ENCODE measurements at places on chromosomes 2 and 18. TPM values are rescaled to one million over a fixed set of nuclear protein-coding genes. Genes with fewer than 3 reads are reported as not detected.

DNA sequence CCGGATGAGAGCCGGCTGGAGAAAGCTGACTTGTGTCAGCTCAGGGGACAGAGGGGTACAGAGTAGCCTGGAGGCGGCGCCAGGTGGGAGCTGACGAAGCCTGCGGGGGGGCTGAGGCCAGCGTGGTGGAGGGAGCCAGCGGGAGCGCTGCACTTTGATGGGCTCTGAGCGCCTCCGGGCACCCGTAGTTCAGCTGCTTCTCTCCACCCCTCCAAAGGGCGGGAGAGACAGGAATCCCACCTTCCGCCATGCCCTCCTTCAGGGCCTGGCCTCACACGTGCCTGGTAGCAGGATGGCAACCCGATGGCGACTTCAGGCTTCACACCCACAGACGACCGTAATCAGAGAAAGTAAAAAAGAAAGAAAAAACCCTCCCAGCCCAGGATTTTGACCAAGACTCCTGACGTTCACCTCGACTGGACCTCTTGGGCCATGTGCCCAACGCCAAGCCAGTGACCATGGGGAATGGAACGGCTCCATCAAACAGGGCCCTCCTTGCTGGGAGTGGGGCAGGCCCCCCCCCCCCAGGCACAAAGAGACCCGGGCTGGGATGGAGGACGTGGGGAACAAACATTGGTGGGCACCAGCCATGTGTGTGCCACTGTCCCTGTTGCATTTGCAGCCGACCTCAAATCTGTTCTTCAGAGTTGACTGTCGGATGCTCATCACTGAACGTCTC is 60.7 kb upstream of the ASAP2 start:
- no peak for DNase-seq

DNA sequence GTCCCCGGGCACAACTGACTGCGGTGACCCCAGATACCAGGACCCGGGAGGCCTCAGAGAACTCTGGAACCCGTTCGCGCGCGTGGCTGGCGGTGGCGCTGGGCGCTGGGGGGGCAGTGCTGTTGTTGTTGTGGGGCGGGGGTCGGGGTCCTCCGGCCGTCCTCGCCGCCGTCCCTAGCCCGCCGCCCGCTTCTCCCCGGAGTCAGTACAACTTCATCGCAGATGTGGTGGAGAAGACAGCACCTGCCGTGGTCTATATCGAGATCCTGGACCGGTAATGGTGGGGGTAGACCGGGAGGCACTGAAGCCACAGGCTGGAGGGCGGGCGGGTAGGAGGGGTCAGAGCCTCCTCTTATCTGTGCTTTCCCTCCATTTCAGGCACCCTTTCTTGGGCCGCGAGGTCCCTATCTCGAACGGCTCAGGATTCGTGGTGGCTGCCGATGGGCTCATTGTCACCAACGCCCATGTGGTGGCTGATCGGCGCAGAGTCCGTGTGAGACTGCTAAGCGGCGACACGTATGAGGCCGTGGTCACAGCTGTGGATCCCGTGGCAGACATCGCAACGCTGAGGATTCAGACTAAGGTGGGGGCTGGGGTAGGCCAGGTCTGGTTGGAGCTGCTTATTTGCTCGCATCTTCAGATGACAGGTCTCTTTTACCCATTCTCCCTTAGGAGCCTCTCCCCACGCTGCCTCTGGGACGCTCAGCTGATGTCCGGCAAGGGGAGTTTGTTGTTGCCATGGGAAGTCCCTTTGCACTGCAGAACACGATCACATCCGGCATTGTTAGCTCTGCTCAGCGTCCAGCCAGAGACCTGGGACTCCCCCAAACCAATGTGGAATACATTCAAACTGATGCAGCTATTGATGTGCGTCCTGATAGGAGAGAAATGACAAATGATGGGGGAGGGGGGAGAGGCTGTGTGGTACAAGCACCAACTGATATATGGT is 780 bp downstream of the HTRA2 start:
- peak; percentile 68 for DNase-seq

DNA sequence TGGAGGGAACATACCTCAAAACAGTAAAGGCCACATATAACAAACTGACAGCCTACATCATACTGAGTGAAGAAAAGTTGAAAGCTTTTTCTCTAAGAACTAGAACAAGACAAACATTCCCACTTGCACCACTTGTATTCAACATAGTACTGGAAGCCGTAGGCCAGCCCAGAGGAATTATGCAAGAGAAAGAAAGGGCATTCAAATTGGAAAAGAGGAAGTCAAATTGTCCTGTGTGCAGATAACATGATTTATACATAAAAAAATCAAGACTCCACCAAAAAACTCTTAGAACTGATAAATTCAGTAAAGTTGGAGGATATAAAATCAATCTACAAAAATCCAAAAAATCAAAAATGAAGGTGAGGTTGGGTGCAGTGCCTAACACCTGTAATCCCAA is 8.0 kb upstream of the KDM3A start:
- DNase-seq, result no peak

The ASB18 gene
- total RNA-seq, result not detected

DNA sequence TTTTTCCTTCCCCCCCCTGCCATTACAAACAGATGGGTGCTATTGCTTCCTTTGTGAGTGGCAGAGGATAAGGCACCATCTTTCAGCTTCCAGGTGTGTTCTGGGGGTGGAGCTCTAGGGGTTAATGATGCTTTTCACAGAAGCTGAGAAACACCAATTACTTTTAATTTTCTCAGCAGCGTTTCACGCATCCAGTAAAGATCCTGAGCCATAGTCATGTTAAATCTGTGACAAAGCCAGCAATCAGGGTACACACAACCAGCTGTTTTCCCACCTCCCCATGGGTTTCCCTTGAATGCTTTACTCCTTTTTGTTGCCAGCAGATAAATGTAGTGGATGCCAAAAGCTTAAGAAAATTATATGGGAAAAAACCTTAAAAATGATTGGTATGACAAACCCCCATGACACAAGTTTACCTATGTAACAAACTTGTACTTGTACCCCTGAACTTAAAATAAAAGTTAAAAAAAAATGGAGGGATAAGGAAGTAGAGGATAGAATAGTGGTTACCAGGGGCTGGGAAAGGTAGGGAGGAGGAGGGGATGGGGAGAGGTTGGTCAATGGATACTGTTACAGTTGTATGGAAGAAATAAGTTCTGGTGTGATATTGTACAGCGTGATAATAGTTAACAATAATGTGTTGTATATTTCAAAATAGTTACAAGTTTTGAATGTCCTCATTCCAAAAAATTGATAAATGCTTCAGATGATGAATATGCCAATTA is 70.0 kb downstream of the ACOXL start:
- DNase-seq, result no peak

DNA sequence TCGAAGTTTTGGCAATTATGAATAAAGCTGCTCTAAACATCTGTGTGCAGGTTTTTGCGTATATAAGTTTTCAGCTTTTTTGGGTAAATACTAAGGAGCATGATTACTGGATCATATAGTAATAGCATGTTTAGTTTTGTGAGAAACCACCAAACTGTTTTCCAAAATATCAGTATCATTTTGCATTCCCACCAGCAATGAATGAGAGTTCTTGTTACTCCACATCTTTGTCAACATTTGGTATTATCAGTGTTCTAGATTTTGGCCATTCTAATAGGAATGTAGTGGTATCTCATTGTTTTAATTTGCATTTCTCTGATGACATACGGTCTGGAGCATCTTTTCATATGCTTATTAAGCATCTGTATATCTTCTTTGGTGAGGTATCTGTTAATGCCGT is 143.4 kb upstream of the MYO3B start:
- no peak for DNase-seq

- DNase-seq, result no peak
These were observed 70.3 kb upstream of the DOCK10 start for GRCh38 chr2:225112362-225113126.

DNA sequence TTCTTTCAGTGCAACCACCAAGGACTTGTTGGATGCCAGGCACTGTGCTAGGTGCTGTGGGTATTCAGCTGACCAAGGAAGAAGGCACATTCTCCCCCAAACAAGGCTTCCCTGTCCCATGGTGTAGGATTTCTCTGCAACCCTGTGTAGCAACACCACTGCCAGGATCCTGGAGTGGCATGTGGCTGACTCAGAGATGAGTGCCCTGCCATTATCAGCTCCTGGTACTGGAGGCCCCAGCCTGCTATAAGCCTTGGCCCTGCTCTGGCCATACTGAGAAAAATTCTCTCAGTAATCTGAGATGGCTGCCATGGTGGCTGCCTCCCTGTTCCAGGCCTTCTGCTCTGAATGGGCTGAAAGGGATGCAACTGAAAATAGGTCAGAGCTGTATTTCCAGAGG is 4.3 kb downstream of the SMYD5 start:
- DNase-seq, result no peak

DNA sequence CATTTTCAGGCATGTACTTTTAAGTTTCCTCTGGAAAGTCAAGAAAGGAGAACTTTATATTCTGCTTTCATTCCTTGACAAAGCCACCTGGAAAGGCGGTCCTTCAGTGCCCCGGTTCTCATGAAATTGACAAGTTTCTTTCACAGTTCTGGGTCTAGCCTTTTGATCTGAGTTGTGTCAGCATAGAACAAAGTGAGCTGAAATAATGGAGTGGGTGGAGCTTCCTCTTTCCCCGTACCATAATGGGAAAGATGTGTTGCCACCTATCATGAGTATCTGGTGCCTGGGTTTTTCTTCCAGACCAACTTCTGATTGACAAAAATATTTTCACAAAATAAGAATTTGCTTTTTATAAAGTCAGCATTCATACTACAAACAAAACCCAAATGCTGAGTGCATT is 49.3 kb downstream of the PTRHD1 start:
- no peak for DNase-seq

All from lung microvascular endothelial cell (primary cell).